ENCODE measurements at places on chromosomes 6 and 20.

DNA sequence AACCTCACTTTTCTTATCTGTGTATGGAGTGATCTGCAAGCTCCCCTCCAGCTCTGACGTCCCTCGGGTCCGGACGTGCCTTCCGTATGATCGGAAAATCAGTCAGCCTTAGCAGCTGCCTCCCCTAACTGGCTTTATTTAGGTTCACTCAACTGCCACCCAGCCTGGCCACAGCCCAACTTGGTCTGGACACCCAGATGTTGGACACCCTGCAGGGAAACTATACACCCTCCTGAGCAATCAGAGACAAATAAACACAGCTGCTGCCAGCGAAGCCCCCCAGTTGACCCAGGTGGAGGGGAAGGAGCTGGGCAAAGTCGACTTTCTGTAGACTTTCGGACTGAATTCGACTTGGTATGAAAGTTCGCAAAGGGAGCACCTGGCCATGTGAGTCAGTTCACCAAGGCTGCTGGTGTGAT, 28.9 kb downstream of the TBC1D7 start:
- no peak for DNase-seq

- peak; percentile 17 for DNase-seq
These were observed 316.7 kb upstream of the TBX18 start for GRCh38 chr6:85081102-85081501.

DNA sequence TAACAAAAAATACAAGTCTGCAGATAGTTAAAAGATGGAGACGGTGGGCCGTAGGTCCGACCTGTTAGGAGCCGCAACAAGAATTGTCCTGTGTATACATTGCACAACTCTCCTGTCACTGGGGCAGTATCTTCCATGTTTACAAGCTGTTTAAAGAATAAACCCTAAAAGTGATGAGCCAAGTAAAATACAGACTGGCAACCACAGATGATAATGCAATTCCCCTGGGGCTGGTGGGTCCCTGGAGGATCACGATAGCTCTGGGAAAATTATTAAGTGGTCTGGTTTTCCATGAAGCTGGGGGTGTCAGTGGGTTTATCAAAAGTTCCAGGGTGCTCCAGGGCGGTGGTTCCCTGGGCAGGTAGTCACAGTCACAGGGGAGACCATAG, 8.1 kb upstream of the FAM50B start:
- DNase-seq: no peak

- no peak for DNase-seq
These were observed 75.6 kb downstream of the MTFR2 start for GRCh38 chr6:136174510-136174909.

GRCh38 chr6:776528-776931, 83.6 kb upstream of the EXOC2 start:
- DNase-seq: no peak

GRCh38 chr6:168417679-168418557, 23.1 kb upstream of the SMOC2 start:
- no peak for DNase-seq

- DNase-seq: no peak
These were observed 378.9 kb downstream of the PREX1 start for GRCh38 chr20:48448666-48449600.

- DNase-seq: peak; percentile 12
These were observed 67.3 kb downstream of the ADTRP start for GRCh38 chr6:11711003-11711983.

GRCh38 chr20:51156041-51156982, 133.4 kb upstream of the KCNG1 start:
- DNase-seq: peak; percentile 86

- peak; percentile 48 for DNase-seq
These were observed 97.3 kb upstream of the CARMIL1 start for GRCh38 chr6:25181923-25182322.

GRCh38 chr20:2978519-2978918, 64.9 kb upstream of the GNRH2 start:
- no peak for DNase-seq

- no peak for DNase-seq
These were observed 173.7 kb upstream of the ZNF217 start for GRCh38 chr20:53767206-53767930.

GRCh38 chr6:54255886-54256285, 52.4 kb upstream of the TINAG start:
- no peak for DNase-seq

DNA sequence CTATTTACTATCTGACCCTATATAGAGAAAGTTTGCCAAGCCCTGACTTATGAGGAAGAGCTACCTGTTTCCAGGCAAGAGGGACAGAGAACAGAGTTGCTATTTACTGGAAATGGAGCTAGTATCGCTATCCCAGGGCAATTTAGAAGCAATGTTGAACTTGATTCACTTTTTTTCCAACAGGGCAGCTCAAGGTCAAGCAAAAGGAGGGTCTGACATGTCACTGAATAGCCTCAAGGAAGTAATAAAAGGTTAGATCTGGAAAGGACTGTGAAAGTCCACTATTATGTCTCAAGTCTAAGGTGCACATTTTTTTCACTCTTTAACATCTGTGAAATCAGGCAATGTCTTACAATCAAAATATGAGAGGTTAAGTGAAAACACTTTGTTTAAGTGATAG, 84.4 kb downstream of the CLIC5 start:
- DNase-seq: no peak

- peak; percentile 35 for DNase-seq
These were observed 264.2 kb downstream of the THBS2 start for GRCh38 chr6:168989421-168989820.

DNA sequence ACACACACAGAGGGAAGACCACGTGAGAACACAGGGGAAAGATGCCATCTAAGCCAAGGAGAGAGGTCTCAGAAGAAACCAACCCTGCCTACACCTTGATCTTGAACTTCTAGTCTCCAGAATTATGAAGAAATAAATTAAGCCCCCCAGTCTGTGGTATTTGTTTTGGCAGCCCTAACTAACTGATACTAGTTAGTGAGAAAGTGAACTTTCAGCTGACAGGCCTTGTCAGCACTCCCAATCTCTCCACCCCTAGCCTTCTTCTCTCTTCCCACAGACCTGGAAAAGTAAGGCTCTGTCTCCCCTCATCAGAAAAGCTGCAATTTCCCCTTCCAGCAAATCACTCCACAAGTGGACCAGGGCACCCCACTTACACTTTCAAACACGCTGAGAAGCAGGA, 108.6 kb upstream of the CDYL start:
- DNase-seq: no peak

GRCh38 chr6:74415056-74415455, 719.1 kb downstream of the CD109 start:
- peak; percentile 37 for DNase-seq

- DNase-seq: peak; percentile 25
These were observed 2.0 kb upstream of the COL10A1 start for GRCh38 chr6:116127771-116128493.

GRCh38 chr20:34943808-34944567, 11.6 kb downstream of the GSS start:
- peak; percentile 50 for DNase-seq

- DNase-seq: peak; percentile 49
These were observed 2.1 kb downstream of the TSPYL4 start for GRCh38 chr6:116251568-116252384.

DNA sequence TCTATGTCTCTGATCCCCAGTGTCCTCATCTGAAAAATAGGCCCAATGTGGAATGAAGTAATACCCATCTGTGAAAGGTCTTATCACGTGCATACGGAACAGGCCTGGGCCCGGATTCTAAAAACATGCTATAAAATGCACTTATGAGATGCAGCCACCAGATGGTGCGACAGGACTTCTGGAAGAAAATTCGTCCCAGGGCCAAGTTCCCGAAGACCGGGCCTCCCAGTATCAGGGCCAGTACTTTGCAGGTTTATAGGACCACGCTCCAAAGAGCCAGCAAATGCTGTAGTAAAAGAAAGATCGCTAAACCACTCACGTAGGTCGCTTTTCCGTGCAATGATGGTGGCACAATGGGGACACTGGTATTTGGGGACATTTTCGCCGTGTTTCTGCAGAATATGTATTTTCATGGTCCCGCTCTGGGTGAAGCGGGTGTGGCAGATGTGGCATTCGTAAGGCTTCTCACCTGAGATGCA, 10.6 kb downstream of the CTCFL start:
- peak; percentile 71 for DNase-seq

GRCh38 chr6:96089173-96089572, 73.4 kb downstream of the FUT9 start:
- no peak for DNase-seq

- DNase-seq: no peak
These were observed 31.0 kb downstream of the SUN5 start for GRCh38 chr20:32973077-32973717.

GRCh38 chr20:11497545-11497944, 420.1 kb upstream of the BTBD3 start:
- no peak for DNase-seq

GRCh38 chr6:69719602-69720193, 77.1 kb downstream of the LMBRD1 start:
- DNase-seq: peak; percentile 42

GRCh38 chr6:92608751-92609150, 810.6 kb downstream of the EPHA7 start:
- no peak for DNase-seq

GRCh38 chr6:74749211-74750147, 456.4 kb downstream of the COL12A1 start:
- DNase-seq: no peak

DNA sequence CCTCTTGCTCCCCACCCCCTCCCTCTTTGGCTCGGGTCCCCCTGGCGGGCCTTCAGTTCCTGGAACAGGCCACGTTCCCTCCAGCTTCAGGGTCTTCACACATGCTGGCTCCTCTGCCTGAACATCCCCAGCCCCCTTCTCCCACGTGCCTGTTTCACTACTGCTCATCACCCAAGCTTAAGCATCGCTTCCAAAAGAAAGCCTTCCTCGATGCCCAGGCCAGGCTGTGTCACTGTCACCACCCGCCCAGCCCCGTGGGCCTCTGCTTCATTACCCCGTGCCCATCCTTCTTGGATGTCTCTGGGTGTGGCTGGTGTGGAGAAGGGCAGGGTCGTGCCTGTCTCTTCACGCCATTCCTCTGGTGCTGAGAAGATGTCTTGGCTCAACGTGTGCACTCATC, 2.8 kb downstream of the DLGAP4 start:
- DNase-seq: no peak

- DNase-seq: peak; percentile 74
These were observed 59.7 kb upstream of the TMEM181 start for GRCh38 chr6:158500016-158500735.

GRCh38 chr6:79005497-79005896, 72.6 kb downstream of the PHIP start:
- no peak for DNase-seq

GRCh38 chr20:645318-646106, 7.5 kb downstream of the SRXN1 start:
- peak; percentile 54 for DNase-seq

DNA sequence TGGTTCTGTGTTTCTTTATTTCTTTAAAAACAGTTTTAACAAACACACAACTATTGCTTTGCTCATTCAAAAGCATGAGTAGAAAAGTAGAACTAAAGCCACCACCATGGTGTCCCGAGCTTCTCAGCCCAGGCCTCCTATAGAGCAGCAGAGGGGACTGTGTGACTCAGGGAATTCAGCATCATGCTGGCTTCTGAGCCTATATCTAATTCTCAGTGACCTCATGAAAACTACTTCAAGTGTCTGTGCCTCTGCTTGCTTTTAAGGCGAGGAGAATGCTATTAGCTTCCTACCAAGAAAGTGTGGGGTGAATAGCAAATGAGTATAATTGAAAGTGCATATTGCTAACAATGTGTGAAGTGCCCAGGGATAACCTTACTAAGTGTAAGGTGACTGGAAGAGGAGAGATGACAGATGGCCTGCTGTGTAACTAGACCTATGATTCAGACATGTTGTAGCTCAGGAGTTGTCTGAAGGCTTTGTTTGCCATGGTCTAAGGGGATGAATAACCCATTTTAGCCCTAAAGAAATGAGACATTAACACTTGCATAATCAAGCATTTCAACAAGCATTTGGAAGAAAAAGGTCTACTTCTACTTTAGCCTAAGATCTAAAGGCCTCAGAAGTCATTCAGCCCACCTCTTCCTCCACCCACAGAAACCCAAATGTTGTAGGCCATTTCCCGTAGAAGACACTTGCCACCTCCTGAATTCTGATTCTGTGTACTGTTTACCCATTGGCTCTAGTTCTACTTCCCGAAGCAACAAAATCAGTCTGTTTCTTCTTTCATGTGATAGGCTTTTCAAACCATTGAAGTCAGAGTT, 121.5 kb upstream of the ARG1 start:
- no peak for DNase-seq

GRCh38 chr20:43721097-43721428, 5.7 kb downstream of the GTSF1L start:
- no peak for DNase-seq

DNA sequence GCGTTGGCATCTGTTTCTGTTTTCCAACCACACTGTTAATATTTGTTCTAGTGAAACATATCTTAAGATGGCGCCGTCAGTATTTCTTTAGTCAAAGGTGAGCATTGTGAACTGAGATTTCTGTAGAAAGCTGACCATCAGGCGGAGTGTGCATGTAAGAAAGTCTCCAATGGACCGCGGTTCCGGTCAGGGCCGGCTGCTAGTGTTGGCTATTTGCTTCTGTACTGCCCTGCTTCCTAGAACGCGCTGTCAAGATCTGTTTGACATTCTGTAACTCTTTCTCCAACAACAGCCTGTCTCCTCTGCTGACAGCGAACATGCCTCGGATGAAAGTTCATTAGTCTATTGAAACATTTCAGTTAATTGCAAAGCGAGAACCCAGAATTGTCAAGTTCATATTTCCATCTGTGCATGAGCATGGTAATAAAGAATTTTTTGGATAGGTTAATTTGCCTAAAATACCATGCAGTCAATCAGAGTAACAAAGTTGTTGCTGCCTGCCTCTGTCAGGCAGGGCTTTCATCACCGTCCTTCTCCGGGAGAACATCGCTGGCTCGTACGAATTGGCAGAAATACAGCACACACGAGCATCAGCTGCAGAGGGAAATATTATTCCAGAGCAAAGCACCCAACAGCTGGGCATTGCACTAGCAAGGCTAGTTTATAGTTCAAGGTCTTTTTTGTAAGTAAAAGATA, 369.1 kb downstream of the CDH4 start:
- DNase-seq: no peak

- peak; percentile 88 for DNase-seq
These were observed 26.7 kb downstream of the FOXO3 start for GRCh38 chr6:108587258-108588059.
